ENCODE measurements at places on chromosomes 7 and 10. TPM values are rescaled to one million over a fixed set of nuclear protein-coding genes. Genes with fewer than 3 reads are reported as not detected.

The CDC14C gene
- total RNA-seq: not detected

The STRIP2 gene
- 11.3 TPM for total RNA-seq

The METTL27 gene
- not detected for total RNA-seq

The ADAMTS14 gene
- 0.61 TPM for total RNA-seq

The MMP21 gene
- total RNA-seq: 0.14 TPM

GRCh38 chr10:73891540-73891939 is 17.2 kb upstream of the CAMK2G start:
- H3K36me3 ChIP-seq: no peaks in the 10 kb centered on the region
- H3K4me1 ChIP-seq: peaks cover 23% of the 10 kb centered on the region
- no peak overlapping the region for H3K27ac ChIP-seq
- H3K27me3 ChIP-seq: peaks cover 7% of the 10 kb centered on the region
- DNase-seq: no peak

DNA sequence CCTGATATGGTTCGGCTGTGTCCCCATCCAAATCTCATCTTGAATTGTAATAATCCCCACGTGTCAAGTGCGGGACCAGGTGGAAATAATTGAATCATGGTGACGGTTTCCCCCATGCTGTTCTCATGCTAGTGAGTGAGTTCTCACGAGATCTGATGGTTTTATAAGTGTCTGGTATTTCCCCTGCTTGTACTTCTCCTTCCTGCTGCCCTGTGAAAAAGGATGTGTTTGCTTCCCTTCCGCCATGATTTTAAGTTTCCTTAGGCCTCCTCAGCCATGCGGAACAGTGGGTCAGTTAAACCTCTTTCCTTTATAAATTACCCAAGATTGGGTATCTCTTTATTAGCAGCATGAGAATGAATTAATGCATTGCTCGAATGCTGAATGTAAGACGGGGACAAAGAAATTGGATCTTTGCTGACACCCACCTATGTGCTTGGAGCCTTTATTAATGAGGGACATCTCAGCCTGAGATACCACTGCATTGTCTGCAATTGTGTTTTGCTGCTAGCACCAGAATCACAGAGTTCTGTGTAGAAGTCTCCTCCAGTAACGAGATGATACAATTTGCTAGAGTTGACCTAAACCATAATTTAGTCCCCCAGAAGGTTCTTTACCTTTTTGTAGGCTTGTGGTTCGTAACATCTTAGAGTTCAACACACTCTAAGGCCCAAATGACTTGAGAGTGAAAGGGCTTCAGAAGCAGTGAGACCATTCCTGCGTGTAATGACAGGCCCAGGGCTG is 28.6 kb downstream of the SLC35B4 start:
- H3K36me3 ChIP-seq: no peaks in the 10 kb centered on the region
- no peak for DNase-seq
- H3K27ac ChIP-seq: no peak overlapping the region
- no peak overlapping the region for H3K4me3 ChIP-seq
- no peaks in the 10 kb centered on the region for H3K4me1 ChIP-seq

DNA sequence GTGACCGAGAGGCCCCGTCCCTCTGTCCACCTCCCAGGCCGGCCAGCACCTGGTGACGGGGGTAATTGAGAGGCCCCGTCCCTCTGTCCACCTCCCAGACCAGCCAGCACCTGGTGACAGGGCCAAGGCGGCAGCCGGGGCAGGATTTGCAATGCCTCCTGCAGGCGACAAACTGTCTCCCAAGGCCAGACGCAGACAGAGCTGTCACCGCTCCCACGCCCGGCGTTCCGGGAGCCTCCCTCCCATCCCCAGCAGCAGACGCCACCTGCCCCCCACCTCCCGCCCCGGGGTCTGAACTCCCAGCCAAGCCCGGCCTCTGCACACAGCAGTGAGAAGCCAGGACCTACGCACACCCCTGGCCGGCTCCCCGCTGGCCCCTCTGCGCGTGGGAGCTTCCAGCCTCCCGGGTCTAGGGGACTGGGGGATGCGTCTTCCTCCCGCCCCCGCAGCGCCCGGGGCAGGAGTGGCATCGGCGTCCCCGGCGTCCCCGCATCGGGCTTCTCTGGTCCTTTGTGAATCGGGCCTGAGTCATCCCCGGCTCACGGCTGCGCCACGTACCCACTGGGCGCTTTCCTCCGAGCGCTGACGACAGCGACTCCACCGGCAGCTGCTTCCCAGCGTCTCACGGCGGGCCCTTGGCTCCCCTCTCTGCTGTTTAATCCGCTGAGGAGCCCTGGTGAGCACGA is 95.1 kb upstream of the DIP2C start:
- peaks cover 6% of the 10 kb centered on the region for H3K4me1 ChIP-seq
- H3K36me3 ChIP-seq: no peaks in the 10 kb centered on the region

Measured in natural killer cell treated with Interleukin-12 subunit alpha and Interleukin-12 subunit beta and Interleukin-15 and Interleukin-18, amount 100 ng/mL, for 72 hours (primary cell).